Activated effector memory CD4-positive, alpha-beta T cell treated with anti-CD3 and anti-CD28 coated beads, Interleukin-2, amount 50 U/mL, for 16 hours (primary cell): ENCODE measurements at places on chromosomes 16 and 17.

DNA sequence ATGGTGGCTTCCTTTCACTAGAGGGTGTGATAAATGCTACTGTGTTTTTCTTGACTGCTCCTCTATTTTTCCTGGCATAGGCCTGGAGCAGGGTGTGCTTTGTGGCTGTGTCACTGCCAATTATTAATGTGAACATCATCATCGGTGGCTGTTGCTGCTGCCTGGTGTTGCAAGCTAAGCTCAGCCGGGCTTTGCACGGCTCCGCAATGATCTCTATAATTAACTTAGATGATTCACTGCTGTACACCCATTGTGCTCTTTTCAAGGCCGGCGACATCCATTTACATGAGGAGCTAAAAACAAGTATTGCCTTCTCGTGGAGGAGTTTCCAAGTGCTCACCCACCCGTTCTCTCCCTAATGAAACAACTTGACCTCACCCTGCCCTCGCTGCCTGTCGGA lies 160.1 kb upstream of the IRX3 start:
- no peak for DNase-seq

DNA sequence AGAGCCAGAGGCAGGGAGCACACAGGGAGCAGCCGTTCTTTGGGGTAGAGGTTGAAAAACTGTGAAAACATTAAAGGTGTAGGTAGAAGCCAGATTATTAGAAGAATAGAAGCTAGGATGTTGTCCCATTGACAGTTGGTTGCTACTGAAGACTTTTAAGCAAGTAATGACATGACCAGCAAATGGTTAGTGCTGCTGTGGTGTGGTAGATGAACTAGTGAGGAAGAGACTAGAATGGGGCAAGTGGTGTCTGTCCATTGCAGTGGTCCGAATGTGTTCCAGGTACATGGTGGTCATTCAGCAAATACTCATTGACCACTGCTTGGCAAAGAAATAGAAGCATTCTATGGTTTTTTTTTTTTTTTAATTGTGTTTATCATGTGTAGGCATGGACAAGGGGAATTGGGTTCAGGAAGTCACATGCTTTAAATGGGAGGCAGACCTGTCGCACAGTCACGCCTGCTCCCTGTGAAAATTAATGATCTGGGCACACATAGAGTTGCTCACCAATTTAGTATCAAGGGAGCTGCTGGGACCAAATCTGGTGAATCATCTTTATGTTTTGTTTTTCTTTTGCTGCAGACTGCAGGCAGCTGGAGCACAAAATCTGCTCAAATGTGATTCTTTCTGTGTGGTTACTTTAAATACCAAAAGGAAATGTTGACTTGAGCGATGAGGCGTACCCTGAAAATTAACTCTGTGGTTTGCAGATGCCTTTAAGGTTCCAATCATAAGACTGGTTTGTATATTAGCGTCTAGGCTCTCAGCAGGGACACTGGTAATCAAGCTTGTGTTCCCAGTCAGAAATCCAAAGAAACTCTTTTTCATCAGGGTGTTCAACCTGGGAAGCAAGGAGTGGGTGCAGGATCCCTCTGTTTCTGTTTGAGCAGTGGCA lies 30.7 kb downstream of the YPEL2 start:
- peak; percentile 74 for DNase-seq

- no peak for DNase-seq
Observed at GRCh38 chr16:72924927-72925630, 122.8 kb downstream of the ZFHX3 start.

DNA sequence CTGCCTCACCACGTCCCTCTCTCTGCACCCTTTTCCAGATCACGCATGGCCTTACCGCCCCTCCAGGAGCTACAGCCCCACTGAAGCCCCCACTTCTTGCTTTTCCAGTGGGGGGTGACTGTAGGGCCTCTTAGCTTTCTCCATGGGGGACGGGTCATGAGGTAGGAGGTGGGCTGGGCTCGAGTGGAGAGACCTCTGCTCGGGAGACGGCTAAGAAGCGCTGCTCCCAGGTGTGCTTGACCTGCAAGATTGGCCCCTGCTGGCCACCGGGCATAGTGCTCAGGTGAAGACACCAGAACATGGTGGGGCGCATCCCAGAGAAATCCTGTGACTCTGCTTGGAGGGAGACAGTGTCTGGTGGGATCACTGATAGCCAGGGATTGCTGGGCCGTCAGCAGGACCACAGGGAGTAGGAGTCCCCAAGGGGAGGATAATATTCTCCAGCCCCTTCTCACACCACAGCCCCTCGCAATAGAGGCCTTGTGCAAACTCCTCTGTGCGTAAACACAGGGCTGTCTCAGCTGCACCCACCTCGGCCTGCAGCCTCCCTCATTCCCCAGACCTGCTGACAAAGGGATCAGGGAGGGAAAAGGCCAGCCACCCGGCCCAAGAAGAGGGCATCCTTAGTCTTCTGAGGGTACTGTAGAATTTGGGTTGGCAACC lies 8.9 kb upstream of the GALK1 start:
- DNase-seq = peak; percentile 66

DNA sequence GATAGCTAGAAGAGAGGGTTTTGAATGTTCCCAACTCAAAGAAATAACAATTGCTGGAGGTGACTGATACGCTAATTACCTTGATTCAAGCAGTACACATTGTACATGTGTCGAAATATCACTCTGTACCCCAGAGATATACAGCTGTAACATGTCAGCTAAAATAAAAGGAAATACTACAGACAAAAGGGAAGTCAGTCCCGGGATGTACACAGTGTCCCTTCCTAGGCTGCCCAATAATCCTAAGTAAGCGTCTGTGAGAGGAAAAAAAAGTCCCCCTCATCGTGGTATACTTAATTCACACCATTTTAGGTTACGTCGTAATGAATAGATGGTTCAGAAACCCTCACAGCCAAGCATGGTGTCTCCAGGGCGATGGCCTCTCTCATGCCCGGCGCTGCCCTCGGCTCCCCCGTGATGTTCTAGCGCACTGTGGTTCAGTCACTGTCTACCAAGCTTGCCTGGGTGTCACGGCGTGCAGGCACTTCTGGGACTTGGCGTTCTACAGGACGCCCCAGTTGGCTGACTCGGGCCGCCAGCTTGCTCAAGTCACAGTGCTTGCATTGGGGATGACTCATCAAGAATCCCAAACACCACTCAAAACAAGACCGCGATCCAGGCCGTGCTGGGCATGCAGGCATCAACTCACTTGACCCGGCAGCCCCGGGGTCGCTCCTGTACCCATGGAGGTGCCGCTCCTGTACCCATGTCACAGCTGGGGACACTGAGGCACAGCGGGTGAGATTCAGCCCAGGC lies 27.6 kb downstream of the CCDC40 start:
- DNase-seq = no peak

DNA sequence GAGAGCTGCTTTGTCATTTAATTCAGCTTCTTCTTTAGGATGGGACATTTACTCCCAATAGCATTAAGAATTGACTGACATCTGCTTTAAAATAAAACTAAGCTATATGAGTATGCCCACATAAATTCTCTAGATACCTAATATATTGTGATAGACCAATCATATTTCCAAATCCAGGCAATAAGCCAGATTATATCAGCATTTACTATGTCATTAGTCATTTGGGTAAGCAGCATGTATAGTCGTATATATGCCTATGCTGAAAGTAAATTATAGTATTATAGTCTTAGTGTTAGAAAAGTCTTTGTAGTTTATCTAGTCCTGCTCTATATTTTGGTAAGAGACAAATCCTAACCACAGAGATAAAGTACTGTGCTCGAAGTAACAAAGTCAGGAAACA lies 958.1 kb downstream of the KCNJ2 start:
- no peak for DNase-seq

- DNase-seq = no peak
Observed at GRCh38 chr17:63329876-63330275, 116.2 kb downstream of the CYB561 start.

- DNase-seq = no peak
Observed at GRCh38 chr16:14522671-14523070, 107.4 kb downstream of the PARN start.

- no peak for DNase-seq
Observed at GRCh38 chr16:57388359-57389086, 16.0 kb upstream of the CCL17 start.

- DNase-seq = no peak
Observed at GRCh38 chr17:35560703-35561102, at the start of gene SLFN14. Gene SLFN14, minus strand, starts transcription at chr17:35560819. Its CDS starts 2,757 bp downstream, at chr17:35558062.

GRCh38 chr16:56607109-56607618 lies 1.2 kb upstream of the MT2A start:
- DNase-seq = peak; percentile 60

- DNase-seq = no peak
Observed at GRCh38 chr17:34578656-34579016, 746 bp upstream of the TMEM132E start.

DNA sequence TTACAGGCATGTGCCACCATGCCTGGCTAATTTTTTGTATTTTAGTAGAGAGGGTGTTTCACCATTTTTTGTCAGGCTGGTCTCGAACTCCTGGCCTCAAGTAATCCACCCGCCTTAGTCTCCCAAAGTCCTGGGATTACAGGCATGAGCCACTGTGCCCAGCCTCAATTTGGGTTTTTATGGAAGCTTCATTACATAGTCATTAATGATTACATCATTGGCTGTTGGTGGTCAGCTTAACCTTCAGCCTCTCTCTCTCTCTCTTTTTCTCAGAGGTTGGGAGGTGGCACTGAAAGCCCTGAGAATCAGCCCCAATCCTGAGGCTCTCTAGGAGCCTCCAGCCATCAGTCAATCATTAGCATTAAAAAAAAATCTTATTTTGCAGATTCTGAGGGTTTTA lies 45.3 kb downstream of the C17orf58 start:
- DNase-seq = no peak

- DNase-seq = no peak
Observed at GRCh38 chr17:59627770-59628171, 8.1 kb downstream of the CLTC start.

DNA sequence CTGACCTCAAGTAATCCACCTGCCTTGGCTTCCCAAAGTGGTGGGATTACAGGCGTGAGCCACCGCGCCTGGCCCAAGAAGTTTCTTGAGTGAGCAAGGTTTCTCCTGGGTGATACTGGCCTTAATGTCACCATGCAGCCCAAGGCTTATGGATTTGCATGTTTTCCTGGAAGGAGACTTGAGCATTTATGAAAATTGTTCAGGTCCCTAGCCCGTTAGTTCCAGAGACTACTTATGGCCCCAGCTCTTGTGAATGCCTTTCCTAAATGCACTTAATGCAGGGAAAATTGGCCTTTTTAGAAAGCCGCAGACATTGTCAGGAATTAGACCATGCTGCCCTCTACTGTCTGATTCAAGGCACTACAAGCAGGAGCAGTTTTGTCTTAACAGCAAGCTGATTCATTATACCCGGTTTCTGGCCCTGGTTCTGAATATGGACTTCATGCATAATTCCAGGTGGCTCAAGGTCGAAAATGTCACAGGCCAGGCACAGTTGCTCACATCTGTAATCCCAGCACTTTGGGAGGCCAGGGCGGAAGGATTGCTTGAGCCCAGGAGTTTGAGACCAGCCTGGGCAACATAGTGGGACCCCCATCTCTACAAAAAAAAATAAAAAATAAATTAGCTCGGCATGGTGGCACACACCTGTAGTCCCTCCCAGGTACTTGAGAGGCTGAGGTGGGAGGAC lies 91.3 kb downstream of the SNX29 start:
- peak; percentile 78 for DNase-seq

GRCh38 chr16:79687249-79688130 lies 87.0 kb upstream of the MAF start:
- no peak for DNase-seq

- DNase-seq = no peak
Observed at GRCh38 chr17:2844416-2844815, 48.2 kb downstream of the RAP1GAP2 start.

- no peak for DNase-seq
Observed at GRCh38 chr16:66996324-66996982, 8.1 kb downstream of the CES4A start.

DNA sequence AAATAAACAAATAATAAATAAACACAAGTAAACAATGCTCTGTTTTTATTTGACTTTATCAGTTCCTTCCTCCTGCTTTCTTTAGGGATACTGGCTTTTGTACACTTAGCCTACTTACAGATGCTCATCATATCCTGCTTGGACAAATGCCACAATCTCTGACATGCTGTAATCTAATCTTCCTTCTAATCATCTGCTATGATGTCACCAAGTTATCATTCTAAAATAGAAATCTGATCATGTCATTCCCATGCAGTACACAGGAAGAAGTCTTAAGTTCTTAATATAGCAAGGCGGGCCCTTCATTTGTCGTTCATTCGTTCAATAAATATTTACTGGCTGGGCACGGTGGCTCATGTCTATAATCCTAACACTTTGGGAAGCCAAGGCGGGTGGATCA lies 9.1 kb upstream of the UBB start:
- no peak for DNase-seq

- DNase-seq = no peak
Observed at GRCh38 chr17:66904760-66905624, 59.5 kb upstream of the CACNG4 start.

DNA sequence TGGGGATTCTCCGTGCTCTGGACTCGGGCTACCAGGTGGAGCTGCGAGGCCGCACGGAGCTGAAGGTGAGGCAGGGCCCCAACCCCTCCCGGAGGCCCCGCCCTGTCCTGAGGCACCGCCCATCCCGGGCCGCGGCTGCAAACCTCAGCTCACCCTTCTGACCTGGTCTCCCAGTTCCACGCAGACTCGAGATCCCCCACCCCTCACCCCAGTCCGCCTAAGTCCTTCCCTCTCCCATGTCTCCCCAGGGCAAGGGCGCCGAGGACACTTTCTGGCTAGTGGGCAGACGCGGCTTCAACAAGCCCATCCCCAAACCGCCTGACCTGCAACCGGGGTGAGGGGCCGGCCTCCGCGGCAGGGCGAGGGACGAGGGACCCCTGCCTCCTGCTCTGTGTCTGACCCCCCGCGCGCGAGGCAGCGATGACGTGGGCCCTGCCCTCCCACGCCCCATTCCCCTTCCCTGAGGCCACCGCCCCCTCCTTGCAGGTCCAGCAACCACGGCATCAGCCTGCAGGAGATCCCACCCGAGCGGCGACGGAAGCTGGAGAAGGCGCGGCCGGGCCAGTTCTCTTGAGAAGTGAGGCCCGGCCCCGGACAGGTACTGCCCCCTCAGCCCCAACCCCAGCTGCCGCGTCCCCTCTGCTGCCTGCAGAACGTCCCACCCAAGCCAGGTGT lies 13.7 kb downstream of the GUCY2D start:
- peak; percentile 69 for DNase-seq

DNA sequence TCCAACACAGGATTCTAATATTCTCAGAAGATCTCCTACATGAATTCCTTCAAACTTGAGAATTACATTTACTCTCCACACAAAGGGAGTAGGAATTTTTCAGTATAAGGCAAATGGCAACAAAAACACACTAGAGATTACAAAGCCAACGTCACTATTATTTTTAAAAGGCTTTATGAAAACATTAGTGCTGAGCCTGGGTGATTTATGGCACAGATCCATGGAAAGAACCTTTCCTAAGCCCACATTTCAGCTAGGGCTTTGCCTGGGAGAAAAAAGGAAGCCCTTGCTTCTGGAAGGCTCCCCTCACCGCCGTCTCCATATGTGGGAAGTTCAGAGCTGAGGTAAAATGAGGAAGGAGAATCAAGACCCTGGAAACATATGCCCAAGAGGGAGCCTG lies 499.4 kb upstream of the HSBP1 start:
- DNase-seq = no peak
